H1 (cell line): ENCODE measurements at places on chromosomes 1 and 21. TPM values are rescaled to one million over a fixed set of nuclear protein-coding genes. Genes with fewer than 3 reads are reported as not detected.
A peak's percentile ranks its signal among the peaks of the same experiment; 100 is the strongest.

DNA sequence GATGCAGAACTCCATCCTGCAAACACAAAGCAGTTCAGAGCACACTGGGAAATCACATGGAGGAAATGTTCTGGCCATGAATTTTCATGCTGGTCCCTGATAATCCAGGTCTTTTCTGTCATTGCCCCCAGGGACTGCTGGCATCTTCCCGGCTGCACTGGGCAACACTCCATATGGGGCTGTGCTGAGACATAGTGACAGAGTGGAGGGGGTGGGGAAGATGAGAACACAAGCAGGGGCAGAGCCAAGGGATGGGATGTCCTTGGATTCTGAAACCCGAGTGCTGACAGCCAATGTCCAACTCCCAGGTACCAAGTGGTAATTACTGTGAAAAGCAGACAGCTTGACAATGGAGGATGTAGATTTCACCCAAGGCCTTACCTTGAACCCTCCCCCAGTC, 185.7 kb downstream of the HIVEP3 start:
- DNase-seq, result no peak
- H3K36me3 ChIP-seq, result no peaks in the 10 kb centered on the region
- H3K4me1 ChIP-seq, result no peaks in the 10 kb centered on the region
- no peak overlapping the region for H3K27ac ChIP-seq

- H3K4me3 ChIP-seq, result no peak overlapping the region
- DNase-seq, result no peak
- no peaks in the 10 kb centered on the region for H3K36me3 ChIP-seq
- no peak overlapping the region for H3K27ac ChIP-seq
- no peaks in the 10 kb centered on the region for H3K27me3 ChIP-seq
These were observed 70.5 kb downstream of the MRPL39 start for GRCh38 chr21:25536752-25537151.

- H3K4me3 ChIP-seq, result no peak overlapping the region
- DNase-seq, result no peak
- H3K36me3 ChIP-seq, result no peaks in the 10 kb centered on the region
- no peaks in the 10 kb centered on the region for H3K4me1 ChIP-seq
These were observed 21.3 kb downstream of the VN1R5 start for GRCh38 chr1:247277191-247277590.

DNA sequence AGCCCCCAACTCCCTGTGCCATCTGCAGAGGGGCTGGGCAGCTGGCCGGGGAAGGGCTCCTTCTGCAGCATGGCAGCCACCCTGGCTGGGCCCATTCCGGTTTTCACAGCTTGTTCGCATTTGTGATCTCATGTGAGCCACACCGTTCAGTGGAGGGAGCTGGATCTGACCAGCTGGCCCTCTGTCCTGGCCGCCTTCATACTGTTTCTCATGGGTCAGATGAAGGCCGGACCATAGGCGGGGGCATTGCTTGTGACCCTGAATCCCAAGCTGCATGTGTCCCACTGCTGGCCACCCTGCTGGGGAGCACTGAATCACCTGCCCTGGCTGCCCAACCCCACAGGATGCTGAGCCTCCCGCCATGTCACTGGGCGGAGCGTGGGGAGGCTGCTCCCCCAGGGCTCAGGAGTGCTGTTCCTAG, 36.4 kb upstream of the PRSS38 start:
- no peak overlapping the region for H3K27ac ChIP-seq
- H3K4me3 ChIP-seq, result no peak overlapping the region
- H3K36me3 ChIP-seq, result no peaks in the 10 kb centered on the region
- H3K27me3 ChIP-seq, result no peaks in the 10 kb centered on the region
- DNase-seq, result no peak
- H3K4me1 ChIP-seq, result no peaks in the 10 kb centered on the region

DNA sequence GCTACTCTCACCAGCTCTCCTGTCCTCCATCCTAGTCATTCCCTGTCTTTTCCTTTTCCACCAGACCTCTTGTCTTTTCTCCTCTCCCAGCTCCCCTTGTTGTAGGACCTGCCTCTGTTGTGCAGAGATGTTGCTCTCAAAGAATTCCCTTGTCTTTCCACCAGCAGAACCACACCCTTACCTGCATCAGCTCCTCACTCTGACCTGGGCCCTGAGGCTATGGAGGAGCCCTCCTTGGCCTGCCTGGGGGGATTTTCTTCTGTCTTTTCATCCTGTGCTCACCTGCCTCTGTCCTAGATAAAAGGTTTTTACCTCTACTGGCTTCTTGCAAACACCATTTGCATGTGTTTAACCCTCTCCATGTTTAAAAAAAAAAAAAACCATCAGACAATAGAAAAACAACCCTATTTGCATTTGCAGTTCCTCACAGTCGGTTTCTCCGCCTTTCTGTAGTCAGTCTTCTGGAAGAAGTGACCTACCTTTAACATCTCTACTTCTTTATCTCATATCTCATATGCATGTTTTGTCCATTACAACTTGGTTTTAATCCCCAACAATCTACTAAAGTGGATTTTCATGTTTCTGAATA, 12.1 kb downstream of the FCRL5 start:
- H3K27ac ChIP-seq, result peak overlapping the region; percentile 62; the same call in 1 of the 2 replicates
- H3K4me3 ChIP-seq, result no peak overlapping the region
- no peaks in the 10 kb centered on the region; the same call in 1 of the 2 replicates for H3K36me3 ChIP-seq
- H3K27me3 ChIP-seq, result no peaks in the 10 kb centered on the region

GRCh38 chr1:96552451-96552850, 169.1 kb upstream of the PTBP2 start:
- H3K4me1 ChIP-seq, result no peaks in the 10 kb centered on the region
- no peak for DNase-seq
- H3K36me3 ChIP-seq, result no peaks in the 10 kb centered on the region
- no peaks in the 10 kb centered on the region for H3K27me3 ChIP-seq
- H3K27ac ChIP-seq, result no peak overlapping the region

GRCh38 chr1:37660664-37661063, 26.0 kb upstream of the RSPO1 start:
- H3K4me1 ChIP-seq, result peaks cover 25% of the 10 kb centered on the region
- DNase-seq, result no peak

GRCh38 chr21:28548291-28548690, 444.4 kb downstream of the LTN1 start:
- H3K4me3 ChIP-seq, result no peak overlapping the region
- DNase-seq, result no peak
- H3K4me1 ChIP-seq, result no peaks in the 10 kb centered on the region
- H3K36me3 ChIP-seq, result no peaks in the 10 kb centered on the region

- H3K36me3 ChIP-seq, result no peaks in the 10 kb centered on the region
- no peak overlapping the region for H3K4me3 ChIP-seq
- no peaks in the 10 kb centered on the region for H3K27me3 ChIP-seq
- no peaks in the 10 kb centered on the region for H3K4me1 ChIP-seq
- no peak overlapping the region for H3K27ac ChIP-seq
These were observed 7.3 kb upstream of the UMODL1 start for GRCh38 chr21:42063571-42064521.

GRCh38 chr1:167562702-167563101, 9.1 kb upstream of the CREG1 start:
- no peaks in the 10 kb centered on the region for H3K4me1 ChIP-seq
- H3K27me3 ChIP-seq, result no peaks in the 10 kb centered on the region
- H3K36me3 ChIP-seq, result no peaks in the 10 kb centered on the region
- DNase-seq, result no peak
- no peak overlapping the region for H3K27ac ChIP-seq

SPSB1 gene
- total RNA-seq, result 4.0 and 5.3 TPM in 2 replicates

LCE3E gene
- not detected in 2 replicates for total RNA-seq
